BJ (cell line): ENCODE measurements at places on chromosomes 7 and 10.

GRCh38 chr7:115327326-115327725 lies 405.4 kb downstream of the MDFIC start:
- no peak for DNase-seq

GRCh38 chr7:27399791-27400567 lies 157.4 kb downstream of the EVX1 start:
- no peak for DNase-seq

GRCh38 chr10:102384606-102385429 lies 10.7 kb upstream of the NFKB2 start:
- DNase-seq, result no peak

DNA sequence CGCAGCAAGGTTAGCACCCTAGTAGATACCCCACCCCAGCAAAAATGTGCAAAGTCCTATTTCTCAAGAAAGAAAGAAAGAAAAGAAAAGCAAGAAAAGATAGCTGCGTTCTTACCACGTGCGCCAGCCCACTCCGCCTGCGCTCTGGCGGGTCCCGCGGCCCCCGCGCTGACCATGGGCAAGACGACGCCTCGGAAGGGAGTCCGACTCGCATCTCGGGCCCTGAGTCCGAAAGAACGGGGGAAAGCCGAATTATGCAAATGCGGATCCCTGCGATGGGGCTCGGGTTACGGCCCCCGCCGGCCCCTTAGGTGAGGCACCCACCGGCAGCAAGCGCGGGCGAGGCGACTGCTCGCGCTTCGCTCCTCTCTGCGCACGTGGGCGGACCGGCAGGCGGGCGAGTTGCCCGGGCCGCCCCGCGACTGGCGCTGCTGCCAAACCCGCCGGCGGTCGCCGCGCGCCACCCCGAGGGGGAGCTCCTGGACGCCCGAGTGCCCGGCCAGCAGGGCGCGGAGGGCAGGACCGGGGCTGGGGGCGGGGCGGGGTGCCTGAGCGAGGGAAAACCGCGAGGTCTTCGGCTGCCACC lies 2.4 kb upstream of the EGR2 start:
- no peak for DNase-seq

DNA sequence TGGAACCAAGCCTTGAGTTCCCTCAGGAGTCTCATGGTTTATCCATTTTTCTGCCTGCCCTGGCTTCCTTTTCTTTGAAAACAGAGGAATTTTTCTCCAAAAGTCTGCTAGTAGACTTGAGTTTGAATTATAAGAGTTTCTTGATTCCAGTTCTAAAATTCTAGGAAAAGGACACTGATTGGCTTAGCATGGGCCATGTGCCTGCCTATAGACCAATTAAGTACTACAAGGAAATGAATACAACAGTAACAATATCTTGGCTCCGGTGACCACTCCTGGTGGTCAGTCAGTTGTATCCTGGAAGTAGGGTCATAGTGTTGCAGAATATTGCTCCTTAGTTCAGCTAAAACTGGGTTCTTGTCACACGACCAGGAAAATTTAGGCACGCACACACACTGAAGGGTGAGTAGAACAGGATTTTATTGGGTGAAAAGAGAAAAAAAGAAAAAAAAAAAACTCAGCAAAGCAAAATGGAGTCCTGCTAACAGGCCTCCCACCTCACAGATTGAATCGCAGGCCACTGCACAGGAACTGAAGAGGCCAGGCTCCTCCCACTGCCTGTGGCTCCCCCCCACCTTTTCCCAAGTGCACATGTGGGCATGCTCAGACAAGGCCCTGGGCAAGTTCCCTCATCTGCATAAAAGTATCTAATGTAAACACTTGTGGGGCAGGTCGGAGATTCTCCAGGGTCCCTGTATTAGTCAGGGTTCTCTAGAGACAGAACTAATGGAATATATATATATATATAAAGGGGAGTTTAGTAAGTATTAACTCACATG lies 155.1 kb downstream of the LYZL1 start:
- DNase-seq, result no peak

DNA sequence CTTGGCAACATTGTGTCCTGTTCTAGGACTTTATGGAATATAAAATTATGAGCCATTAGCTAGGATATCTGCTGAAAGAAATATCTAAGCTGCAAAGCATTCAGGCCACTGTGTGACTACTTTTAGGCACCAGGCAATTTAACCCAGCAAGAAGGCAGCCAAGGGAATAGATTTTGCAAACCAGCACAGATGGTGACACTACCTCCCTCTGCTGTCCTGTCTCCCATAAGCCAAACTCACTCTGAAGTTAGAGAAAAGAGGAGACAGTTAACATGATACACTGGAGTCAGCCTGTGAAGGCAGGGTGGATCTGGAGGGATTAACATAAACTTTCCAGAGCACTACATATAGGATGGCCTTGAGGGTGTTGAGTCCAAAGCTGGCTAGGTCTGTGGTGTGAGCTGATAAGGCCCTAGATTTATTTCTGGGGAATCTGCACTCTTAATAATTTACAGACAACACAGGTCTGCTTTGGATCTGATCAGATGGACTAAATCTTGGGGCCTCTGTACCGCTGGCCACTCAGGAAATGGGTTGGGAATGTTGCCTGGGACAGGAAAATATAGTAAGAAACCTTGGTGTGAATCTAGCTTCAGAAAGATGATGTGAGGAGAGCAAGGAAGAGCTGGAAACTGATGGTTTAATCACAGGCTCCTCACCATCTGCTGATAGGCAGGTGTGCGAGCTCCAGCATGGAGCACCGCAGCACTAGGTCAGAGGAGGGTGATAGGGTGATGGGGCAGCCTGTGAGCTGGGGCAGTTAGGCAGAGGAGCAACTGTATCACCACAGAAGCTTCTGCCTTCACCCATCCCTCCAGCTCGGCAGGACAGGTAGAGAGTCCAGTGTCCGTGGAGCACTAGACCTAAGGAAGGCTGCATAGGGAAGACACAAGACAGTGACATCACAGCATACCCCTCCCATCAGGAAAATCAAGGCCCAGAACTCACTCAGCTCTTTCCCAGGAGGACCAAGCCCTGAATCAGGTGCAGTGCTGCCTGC lies 229.9 kb upstream of the PRSS1 start:
- DNase-seq, result no peak
